ENCODE measurements at places on chromosomes 5 and 9. TPM values are rescaled to one million over a fixed set of nuclear protein-coding genes. Genes with fewer than 3 reads are reported as not detected.

GRCh38 chr5:136769900-136770684 lies 404.7 kb upstream of the TRPC7 start:
- H3K4me1 ChIP-seq: no peaks in the 10 kb centered on the region
- H3K27me3 ChIP-seq: no peaks in the 10 kb centered on the region
- H3K4me3 ChIP-seq: no peak overlapping the region
- no peaks in the 10 kb centered on the region for H3K36me3 ChIP-seq
- DNase-seq: peak; percentile 73
- no peak overlapping the region for H3K27ac ChIP-seq

DNA sequence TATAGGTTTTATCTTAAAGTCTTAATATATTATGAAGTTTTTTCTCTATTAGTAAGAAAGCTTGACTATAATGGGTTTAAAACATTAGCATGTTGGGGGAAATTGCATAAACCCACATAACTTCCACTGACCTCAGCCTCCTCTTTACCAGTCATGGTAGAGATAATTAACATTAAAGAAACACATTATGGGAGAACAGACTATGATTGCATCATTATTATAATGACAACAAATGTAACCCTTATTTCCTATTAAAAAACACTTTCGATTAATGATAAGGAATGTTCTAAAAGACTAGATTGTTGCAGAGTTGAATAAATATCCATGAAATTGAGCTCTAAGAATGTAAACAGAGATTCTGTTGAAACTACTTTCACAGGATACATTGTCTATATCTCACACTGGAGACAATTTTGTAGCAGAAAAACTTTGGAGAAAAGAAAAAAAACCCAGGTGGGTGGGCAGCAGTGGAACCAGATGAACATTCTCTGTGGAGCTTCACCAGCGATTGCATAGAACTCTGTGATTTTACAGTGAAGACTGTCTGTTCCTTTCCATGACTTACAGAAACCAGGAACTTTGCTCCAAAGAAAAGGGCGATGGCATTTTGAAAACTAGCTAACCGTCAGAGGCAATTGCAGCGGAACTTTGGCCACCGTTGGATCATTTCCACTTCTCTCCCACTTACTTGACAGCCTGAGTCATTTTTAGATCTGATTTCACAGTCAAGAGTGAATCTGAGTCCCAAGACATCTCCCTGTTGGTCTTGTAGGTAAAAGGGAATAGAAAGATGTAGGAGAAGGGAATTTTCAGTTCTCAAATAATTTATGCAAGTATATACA lies 21.0 kb upstream of the ERAP2 start:
- H3K4me1 ChIP-seq: no peaks in the 10 kb centered on the region
- no peaks in the 10 kb centered on the region for H3K36me3 ChIP-seq
- H3K4me3 ChIP-seq: no peak overlapping the region
- H3K27ac ChIP-seq: peak overlapping the region; percentile 21
- H3K27me3 ChIP-seq: no peaks in the 10 kb centered on the region
- no peak for DNase-seq

KIF20A gene
- total RNA-seq: 0.69 TPM

DNA sequence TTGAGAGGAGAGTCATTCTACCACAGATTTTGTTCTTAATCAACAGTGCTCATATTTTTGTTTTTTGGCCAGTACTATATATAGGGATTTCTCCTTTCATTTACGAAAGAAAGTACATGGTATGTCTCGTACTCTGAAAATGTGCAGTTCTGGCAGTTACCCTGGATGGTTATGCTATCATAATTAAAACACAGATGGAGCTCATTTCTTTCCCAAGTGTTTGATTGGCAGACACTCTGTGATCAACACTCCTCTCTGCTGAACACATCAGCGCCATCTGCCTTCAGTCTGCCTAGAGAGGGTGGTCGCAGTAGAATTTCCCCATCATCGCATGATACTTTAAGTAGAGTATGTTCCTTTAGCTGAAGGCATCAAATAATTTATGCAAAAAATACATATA lies 64.5 kb downstream of the PAM start:
- no peak for DNase-seq
- peaks cover 4% of the 10 kb centered on the region for H3K4me1 ChIP-seq
- H3K27me3 ChIP-seq: no peaks in the 10 kb centered on the region
- H3K27ac ChIP-seq: no peak overlapping the region

GRCh38 chr5:118791926-118792734 lies 196.2 kb downstream of the DTWD2 start:
- peak overlapping the region; percentile 55 for H3K27ac ChIP-seq
- no peaks in the 10 kb centered on the region for H3K27me3 ChIP-seq
- peak overlapping the region; percentile 22 for H3K4me3 ChIP-seq
- DNase-seq: no peak
- no peaks in the 10 kb centered on the region for H3K36me3 ChIP-seq

DNA sequence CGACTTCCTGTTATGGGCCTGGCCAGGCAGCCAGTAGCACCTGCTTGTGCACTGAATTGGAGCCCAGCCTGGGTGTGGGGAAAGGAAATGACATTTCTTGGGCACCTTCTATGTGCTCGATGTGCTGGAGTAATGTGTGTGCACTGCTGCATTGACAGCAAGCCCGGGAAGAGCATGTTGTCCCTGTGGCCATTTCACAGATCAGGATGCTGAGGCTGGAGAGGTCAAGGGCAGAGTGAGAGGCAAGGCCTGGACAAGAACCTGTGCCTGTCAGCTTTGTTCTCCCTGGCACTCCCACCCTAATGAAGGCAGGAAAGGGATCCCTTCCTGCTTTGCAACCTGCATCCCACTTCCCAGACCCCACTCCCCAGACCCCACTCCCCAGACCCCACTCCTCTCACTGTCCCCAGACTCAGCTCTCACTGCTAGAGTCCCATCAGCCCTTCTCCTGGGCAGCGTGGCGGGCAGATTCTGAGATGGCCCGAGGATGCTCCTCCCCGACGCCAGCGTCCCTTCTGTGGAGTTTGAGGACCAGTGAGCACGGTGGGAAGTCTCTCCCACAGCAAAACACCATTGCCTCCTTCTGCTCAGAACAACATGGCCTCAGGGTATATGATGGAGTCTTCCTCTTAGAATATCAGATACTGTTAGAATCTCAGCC lies 49.6 kb downstream of the BARX1 start:
- no peak overlapping the region for H3K27ac ChIP-seq
- no peaks in the 10 kb centered on the region for H3K36me3 ChIP-seq
- peak; percentile 59 for DNase-seq
- H3K27me3 ChIP-seq: peaks cover 15% of the 10 kb centered on the region
- no peaks in the 10 kb centered on the region for H3K4me1 ChIP-seq
- no peak overlapping the region for H3K4me3 ChIP-seq

DOCK8 gene
- 83.4 TPM for total RNA-seq

GRCh38 chr9:133633681-133634080 lies 2.5 kb upstream of the DBH start:
- H3K27ac ChIP-seq: no peak overlapping the region
- H3K27me3 ChIP-seq: peaks cover 8% of the 10 kb centered on the region
- H3K4me3 ChIP-seq: no peak overlapping the region
- no peak for DNase-seq
- H3K4me1 ChIP-seq: no peaks in the 10 kb centered on the region

SLC6A19 gene
- total RNA-seq: not detected

NR5A1 gene
- total RNA-seq: not detected

DNA sequence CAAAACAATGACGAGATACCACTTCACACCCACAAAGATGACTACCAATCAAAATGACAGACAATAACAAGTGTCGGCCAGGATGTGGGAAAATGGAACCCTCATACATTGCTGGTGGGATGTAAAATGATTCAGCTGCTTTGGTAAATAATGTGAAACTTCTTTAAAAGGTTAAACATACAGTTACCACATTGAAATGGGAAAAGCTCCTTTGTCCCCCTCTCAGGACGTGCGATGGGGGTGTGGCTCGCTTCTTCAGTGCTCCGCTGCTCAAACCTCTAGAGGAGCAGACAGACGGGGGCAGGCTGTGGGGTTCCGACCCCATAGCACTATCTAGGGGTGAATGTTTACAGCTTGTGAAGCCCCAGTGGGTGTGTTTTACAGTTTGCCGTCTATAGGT lies 8.0 kb upstream of the PLPP6 start:
- H3K36me3 ChIP-seq: no peaks in the 10 kb centered on the region
- peaks cover 6% of the 10 kb centered on the region for H3K4me1 ChIP-seq
- no peak for DNase-seq
- no peak overlapping the region for H3K27ac ChIP-seq
- H3K27me3 ChIP-seq: no peaks in the 10 kb centered on the region
- H3K4me3 ChIP-seq: no peak overlapping the region

GRCh38 chr9:37417252-37417803 lies 5.2 kb upstream of the GRHPR start:
- no peak overlapping the region for H3K4me3 ChIP-seq
- no peak for DNase-seq
- no peaks in the 10 kb centered on the region for H3K27me3 ChIP-seq

- H3K4me3 ChIP-seq: no peak overlapping the region
- no peaks in the 10 kb centered on the region for H3K27me3 ChIP-seq
- H3K4me1 ChIP-seq: no peaks in the 10 kb centered on the region
- H3K27ac ChIP-seq: no peak overlapping the region
- no peak for DNase-seq
- no peaks in the 10 kb centered on the region for H3K36me3 ChIP-seq
These were observed 19.9 kb downstream of the GOLM1 start for GRCh38 chr9:86079421-86079831.

DNA sequence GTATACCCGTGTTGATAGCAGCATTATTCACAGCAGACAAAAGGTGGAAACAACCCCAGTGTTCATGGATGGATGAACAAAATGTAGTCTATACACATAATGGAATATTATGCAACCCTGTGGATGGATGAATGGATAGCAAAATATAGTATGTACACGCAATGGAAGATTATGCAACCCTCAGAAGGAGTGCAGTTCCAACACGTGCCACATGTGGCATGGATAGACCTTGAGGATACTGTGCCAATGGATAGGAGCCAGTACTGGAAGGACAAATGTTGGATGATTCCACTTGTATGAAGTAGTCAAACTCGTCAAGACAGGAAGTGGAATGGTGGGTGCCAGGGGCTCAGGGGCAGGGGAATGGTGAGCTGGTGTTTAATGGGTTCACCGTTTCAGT lies 44.9 kb downstream of the PLEKHG4B start:
- H3K36me3 ChIP-seq: no peaks in the 10 kb centered on the region
- no peak overlapping the region for H3K27ac ChIP-seq
- DNase-seq: no peak
- H3K4me1 ChIP-seq: no peaks in the 10 kb centered on the region
- H3K27me3 ChIP-seq: no peaks in the 10 kb centered on the region

- no peak overlapping the region for H3K4me3 ChIP-seq
- no peak for DNase-seq
- H3K27me3 ChIP-seq: no peaks in the 10 kb centered on the region
- no peak overlapping the region for H3K27ac ChIP-seq
- peaks cover 5% of the 10 kb centered on the region for H3K36me3 ChIP-seq
These were observed 51.6 kb upstream of the MACIR start for GRCh38 chr5:103207011-103207410.

GRCh38 chr5:139271201-139272027 lies 22.1 kb upstream of the MATR3 start:
- H3K4me3 ChIP-seq: no peak overlapping the region
- no peaks in the 10 kb centered on the region for H3K27me3 ChIP-seq
- H3K27ac ChIP-seq: no peak overlapping the region
- no peaks in the 10 kb centered on the region for H3K36me3 ChIP-seq
- no peak for DNase-seq

- no peak overlapping the region for H3K4me3 ChIP-seq
- no peaks in the 10 kb centered on the region for H3K4me1 ChIP-seq
- DNase-seq: no peak
These were observed 1293.7 kb upstream of the C9orf72 start for GRCh38 chr9:28866951-28867350.

DNA sequence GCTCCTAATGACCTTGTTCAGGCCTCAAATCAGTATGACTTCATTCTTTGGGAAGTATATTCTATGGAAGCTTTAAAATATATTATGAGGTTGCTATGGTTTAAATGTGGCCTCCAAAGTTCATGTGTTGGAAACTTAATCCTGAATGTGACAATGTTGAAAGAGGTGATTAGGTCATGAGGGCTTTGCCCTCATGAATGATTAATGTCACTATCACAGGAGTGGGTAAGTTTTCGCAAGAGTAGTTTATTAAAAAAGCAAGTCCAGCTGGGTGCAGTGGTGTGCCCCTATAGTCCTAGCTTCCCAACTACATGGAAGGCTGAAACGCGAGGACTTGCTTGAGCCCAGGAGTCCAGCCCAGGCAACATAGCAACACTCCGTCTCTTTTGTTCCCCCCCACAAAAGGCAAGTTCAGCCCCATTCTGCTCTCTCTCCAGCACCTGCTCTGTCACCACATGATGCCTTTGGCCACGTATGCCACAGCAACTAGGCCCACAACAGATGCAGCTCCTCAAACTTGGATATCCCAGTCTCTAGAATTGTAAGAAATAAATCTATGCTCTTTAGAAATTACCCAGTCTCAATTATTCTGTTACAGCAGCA lies 105.3 kb downstream of the SIL1 start:
- no peak overlapping the region for H3K27ac ChIP-seq
- no peaks in the 10 kb centered on the region for H3K36me3 ChIP-seq
- H3K27me3 ChIP-seq: no peaks in the 10 kb centered on the region
- peaks cover 8% of the 10 kb centered on the region for H3K4me1 ChIP-seq

DNA sequence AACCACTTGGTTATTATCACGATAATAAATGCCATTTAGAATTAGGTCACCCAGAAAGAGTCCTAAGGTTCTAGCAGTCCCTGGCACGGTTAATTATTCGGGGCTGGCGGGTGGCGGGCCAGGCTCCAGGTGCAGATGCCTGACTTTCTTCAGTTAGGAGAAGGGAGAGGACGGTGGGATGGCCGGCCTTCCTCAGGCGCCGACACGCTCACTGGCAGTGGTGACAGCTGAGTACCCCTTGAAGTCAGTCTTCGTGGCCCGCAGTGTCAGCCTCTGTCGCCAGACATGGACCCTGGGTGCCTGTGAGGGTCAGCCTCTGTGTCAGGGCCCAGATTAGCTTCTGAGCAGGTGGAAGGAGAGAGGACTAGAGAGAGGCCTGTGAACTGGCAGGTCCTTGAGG lies 21.1 kb upstream of the EXOC3 start:
- peak; percentile 60 for DNase-seq
- H3K36me3 ChIP-seq: no peaks in the 10 kb centered on the region
- no peaks in the 10 kb centered on the region for H3K4me1 ChIP-seq
- no peaks in the 10 kb centered on the region for H3K27me3 ChIP-seq
- no peak overlapping the region for H3K4me3 ChIP-seq

DNA sequence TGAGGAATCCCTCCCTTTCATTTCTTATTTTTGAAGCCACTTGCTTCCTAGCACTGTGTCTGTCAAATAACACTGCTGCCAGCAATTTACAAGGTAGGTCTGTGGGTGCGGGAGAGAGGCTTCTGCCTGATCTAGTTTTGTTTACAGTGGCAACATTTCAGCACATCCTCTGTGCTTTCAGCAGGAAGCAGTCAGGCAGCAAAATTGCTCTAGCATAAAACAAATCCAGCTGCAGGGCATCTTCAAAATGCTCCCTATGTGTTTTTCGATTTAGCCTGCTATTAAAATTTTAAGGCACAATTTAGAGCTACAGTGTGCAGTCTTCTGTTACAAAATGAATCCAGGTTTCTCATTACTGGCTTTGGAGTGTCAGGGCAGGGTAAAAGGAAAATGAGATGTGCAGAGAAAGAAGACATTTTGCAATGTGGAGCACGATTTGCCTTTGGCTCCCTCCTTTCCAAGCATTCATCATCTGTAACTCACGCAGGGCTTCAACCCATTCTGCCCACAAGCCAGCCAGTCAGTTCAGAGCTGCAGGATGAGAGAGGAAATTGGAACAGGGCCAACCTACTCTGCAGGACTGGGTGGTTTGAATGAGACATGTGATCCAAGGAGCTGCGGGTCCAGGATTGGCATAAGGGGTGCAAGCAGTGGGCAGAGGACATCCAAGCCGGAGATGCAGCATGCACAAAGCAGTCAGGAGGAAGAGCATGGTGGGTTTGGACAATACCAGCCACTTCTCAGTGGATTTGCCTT lies 143.4 kb upstream of the APC start:
- H3K27ac ChIP-seq: no peak overlapping the region
- no peaks in the 10 kb centered on the region for H3K27me3 ChIP-seq
- H3K4me3 ChIP-seq: no peak overlapping the region
- no peak for DNase-seq
- no peaks in the 10 kb centered on the region for H3K36me3 ChIP-seq
- H3K4me1 ChIP-seq: peaks cover 7% of the 10 kb centered on the region
